Forelimb muscle (tissue), 1 donor: ENCODE measurements at places on chromosomes 1 and 21.

- no peak for DNase-seq
These were observed 23.6 kb downstream of the PTPRU start for GRCh38 chr1:29259802-29260441.

DNA sequence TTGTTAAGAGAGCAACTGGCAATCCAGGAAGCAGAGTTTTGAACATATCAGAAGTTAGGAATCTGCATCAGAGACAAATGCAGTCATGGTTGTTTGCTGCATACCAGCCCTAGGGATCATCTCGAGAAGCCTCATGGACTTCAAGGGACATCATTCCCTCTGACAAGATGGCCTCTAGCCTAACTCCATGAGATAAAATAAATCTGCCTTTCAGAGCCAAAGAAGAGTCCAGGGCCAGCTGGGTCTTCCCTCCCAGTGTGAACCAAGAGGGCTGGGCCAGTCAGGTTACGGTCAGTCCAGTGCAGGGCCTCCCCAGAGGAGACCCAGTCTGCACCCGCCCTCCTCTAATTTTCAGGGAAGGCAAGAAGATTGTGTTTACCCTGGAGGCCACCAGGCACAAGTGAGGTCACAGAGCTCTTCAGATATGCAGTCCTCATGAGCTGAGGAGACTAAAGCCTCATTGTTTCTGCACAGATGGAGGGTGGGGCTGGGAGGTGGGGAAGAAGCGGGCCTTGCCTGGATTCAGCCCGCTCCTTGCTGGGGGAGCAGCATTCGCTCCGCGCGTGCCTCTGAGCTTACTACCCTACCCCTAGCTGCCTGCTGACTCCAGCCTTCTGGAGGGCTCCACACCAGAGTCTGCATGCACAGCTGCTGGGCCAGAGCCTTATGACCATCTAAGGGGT lies 52.8 kb downstream of the CAPN2 start:
- no peak for DNase-seq

DNA sequence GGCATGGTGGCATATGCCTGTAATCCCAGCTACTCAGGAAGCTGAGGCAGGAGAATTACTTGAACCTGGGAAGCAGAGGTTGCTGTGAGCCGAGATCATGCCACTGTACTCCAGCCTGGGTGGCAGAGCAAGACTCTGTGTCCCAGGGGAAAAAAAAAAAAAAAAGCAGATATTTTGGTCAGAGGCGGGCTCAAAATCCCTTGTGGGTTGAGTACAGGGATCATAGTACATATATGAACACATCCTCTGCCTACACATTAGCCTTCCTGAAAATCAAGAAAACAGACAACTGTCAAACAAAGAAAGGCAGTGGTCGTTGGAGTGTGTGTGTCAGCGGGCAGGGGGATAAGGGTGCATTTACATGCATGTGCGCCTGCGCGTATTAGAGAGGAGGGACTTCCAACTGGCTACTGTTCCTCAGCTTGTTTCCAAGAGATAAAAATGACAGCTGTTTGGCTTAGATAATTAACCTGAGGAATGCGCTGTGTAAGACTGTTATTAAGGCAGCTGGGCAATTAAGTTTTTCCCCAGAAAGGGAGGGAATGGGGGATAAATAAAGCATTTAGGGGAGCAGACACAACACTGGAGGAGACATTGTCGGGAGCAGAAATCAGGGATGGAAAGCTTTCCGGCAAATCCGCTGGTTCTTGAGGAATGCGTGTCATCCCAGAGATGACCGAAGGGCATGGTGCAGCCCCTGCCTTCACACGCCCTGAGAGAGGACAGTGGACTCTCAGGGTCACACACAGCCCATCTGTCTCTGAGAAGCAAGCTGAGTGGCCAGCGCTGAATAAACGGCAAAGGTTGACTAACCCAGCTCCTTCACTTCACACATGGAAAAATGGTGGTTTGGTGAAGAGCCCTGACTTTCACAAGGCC lies 6.4 kb downstream of the LAMB3 start:
- DNase-seq, result no peak

DNA sequence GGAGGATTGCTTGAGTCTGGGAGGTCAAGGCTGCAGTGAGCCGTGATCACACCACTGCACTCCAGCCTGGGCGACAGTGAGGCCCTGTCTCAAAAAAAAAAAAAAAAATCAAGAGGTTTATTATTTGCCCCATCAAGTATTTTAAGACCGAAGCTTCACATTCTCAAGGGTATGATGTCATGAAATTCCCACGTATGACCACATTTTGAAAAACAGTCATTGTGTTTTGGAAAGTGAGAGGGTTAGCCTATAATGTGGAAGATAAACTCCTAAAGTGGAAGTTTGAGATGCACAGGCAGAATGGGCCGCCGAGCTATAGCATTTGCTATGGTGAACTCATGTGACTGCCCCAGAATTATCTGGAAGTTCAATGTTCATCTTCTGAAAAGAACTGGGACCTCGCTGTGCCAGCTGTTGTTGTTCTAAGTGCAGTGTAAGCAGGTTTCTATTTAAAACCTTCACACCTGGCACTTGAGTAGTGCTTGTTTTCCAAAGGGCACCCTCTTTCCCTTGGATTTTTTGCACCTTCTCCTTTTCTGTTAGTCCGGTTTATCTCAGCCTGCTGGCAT lies 96.9 kb upstream of the SLC25A33 start:
- DNase-seq, result no peak

- DNase-seq, result no peak
These were observed 224.0 kb downstream of the KIF26B start for GRCh38 chr1:245378745-245379144.

DNA sequence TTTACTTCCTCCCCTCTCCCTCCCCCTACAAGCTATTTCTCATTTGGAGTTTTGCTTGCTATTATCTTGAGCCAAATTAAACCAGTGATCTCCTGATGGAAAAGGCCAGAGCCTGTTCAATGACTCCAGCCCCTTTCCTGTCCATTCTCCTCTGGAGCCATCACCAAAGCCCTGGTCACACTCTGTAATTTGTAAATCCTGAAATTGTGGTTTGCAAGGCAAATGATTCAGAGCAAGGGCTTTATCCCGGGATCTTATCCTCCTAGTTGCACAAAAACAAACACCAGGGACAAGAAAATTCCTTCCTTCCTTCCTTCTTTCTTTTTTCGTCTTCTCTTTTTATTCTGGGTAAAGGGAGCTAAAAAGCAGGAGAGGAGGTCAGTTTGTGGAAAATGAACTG lies 366.1 kb upstream of the ST6GALNAC5 start:
- no peak for DNase-seq

- DNase-seq, result no peak
These were observed 163.3 kb downstream of the ST6GALNAC5 start for GRCh38 chr1:77030401-77031105.

DNA sequence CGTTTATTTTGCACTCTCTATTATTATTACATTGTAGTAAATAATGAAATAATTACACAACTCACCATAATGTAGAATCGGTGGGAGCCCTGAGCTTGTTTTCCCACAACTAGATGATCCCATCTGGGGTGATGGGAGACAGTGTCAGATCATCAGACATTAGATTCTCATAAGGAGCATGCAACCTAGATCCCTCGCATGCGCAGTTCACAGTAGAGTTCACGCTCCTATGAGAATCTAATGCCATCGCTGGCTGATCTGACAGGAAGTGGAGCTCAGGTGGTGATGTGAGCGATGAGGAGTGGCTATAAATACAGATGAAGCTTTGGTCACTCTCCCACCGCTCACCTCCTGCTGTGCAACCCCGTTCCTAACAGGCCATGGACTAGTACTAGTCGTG lies 112.1 kb downstream of the ROR1 start:
- DNase-seq, result no peak

- no peak for DNase-seq
These were observed 34.9 kb downstream of the WLS start for GRCh38 chr1:68197461-68197860.

- no peak for DNase-seq
These were observed 1.8 kb downstream of the WNT3A start for GRCh38 chr1:228008391-228009115.

DNA sequence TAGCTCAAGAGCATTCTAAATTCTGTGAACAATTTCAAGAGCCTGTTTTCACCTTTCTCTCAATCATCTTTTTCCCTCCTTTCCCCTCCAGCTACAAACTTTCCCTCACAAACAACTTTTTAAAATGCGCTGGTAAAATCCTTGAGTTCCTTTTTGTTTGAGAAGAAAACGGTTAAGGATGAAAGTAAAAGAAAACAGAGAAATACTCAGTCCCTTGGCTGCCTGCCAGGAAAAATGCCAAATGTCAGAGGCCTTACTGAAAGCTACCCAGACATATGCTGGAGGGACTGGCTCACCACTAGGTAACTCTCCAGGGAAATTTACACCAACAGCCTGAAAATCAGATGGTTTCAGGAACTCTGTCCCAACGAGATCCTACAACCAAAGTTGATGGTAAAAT lies 11.0 kb upstream of the SERBP1 start:
- DNase-seq, result no peak

DNA sequence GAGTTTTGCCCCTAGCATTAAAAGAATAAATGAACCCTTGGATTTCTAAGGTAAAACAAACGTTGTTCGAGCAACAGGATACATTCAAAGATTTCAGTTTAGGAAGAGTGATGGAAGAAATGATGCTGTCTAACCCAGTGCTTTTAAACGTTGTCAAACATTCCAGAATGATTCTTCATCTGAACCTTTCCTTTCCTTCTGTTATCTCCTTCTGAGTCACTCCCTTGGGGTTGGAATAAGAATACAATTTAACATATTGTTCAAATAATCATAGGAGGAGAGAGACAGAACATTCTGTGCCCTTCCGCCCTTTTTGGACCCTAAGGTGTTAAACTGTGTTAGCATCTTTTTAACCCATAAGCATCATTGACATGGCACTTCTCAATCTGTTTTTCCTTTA lies 61.1 kb upstream of the RCOR3 start:
- DNase-seq, result no peak

DNA sequence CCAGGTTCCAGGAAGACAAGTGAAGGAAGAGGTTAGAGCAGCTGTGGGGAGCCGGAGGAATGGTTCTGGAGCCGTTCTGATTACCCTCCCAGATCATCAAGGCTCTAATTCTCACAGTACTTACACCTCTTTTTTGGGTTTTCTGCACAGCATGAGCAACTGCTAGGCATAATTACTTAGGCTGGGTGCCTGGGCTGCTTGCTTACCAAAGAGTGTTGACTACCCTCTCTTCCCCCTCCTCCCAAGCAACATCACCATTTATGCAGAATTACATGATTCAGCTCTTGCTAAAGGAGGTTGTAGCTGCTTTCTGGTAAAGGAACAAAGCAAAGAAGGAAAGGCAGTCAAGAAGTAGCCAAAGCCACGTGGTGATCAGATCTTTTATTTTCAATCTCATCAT lies 397.2 kb downstream of the KCNH1 start:
- DNase-seq, result no peak

- DNase-seq, result no peak
These were observed 74.3 kb upstream of the RAB4A start for GRCh38 chr1:229196404-229197264.

DNA sequence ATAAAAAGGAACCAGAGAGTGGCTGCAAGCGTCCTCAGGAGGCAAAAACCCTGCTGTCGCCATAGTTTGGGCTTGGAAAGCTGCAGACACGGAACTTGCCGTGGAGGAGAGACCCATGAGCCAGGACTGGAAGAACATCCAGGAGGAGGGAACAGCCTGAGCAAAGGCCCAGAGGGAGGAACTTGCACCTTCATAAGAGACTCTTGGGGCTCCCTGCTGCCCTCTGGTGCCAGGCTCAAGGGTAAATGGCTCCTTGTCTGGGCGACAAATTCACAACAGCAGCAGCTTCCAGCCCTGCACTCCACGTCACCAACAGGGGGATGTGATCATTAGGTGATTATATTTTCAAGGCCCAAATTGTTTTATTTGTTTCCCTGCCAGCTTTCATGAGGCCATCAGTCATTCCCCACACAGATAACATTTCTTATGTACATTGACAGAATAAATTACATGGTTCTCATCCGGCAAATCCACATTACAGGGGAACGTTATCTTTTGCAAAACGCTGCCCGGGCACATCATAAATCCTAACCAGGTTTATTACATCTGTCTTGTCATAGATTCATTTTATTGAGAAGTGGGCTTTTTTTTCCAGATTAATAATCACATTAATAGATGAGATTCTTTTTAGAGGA lies 143.0 kb upstream of the GRIK3 start:
- DNase-seq, result no peak

GRCh38 chr21:43193088-43193650 lies 24.4 kb downstream of the CRYAA start:
- no peak for DNase-seq

GRCh38 chr1:110513511-110513910 lies 5.5 kb downstream of the KCNA10 start:
- DNase-seq, result no peak

GRCh38 chr1:36531833-36532232 lies 49.1 kb upstream of the CSF3R start:
- no peak for DNase-seq

DNA sequence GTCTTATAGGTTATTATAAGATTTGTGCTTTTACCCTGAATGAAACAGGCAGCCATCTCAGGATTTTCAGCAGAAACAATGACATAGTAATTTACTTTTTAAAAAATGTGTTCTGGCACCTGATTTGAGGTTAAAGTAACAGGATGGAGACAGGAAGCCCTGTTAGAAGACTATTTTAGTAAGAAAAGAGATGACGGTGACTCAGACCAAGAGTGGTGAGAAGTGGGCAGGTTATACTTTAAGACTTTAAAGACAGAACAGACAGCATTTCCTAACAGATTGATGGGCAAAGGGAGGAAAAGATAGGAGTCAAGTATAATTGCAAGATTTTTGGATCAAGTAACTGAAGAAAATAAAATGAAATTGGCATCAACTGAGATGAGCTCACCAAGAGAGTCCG lies 436.8 kb upstream of the NR5A2 start:
- DNase-seq, result no peak

- no peak for DNase-seq
These were observed 12.9 kb downstream of the CERS2 start for GRCh38 chr1:150961756-150962155.

DNA sequence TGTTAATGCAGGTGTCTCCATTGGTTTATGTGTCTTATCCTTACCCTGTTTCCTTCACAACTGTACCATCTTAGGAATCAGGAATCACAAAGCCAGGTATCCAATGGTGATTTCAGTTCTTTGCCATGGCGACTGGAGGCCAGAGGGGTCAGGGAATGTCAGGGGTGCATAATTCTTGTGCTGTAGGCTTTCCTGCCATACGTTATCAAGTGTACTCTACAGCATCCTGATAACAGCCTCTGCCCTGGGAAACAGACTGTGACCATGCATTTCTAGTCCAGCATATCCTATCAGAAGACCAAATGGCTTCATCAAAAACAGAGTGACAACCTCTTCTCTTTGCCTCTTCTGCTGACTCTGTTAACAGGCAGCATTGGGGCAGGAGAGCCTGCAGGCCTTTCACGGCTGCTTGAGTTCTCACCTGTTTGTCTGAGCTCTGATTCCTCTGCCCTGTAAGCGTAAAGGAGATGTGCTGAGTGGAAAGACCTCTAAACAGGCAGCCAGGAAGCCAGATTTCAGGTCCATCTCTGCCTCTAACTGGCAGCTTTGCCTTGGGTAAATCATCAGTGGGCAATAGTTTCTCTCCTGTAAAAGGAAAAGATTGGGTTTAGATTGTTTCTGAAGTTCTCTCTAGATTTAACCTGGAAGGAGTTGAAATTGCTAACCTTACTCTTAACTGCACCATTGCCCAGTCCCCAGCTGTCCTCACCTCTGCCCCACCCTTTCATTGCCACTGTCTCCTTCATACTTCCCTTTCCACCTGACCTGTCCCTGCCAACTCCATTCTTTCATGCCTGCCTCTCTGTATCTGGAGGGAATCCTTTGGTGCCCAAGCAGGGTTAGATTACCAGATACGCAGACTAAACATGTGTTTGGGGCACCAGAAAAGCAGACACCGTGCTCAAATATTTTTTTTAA lies 80.2 kb downstream of the LRRC8D start:
- DNase-seq, result no peak
